DMS79 treated with DMSO at 0.1 percent for 48 hours (cell line): ENCODE measurements at places on chromosomes 2 and 18.

DNA sequence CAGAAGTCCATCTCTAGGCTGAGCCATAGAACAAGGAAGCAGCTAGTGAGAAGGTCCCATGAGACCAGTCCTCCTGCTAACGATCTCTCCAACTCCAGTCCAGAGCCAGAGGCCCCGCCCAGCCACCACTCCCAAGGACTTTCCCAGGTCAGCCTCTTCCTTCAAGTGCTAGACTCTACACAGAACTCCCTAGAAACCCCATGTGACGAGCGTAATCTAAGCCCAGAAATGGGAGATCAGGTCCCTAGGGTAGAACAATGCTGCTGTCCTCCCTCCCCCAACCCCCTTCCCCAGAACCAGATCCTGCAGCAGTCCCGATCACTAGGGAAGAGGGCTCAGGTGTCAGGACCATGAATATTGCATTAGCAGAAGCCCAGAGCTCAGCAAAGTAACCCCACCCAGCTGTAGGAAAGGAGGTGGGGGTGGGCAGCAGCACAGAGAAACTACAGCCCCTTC lies 6.9 kb downstream of the DCTN1 start:
- peak; percentile 91 for DNase-seq

GRCh38 chr2:145040433-145040832 lies 520.5 kb upstream of the ZEB2 start:
- no peak for DNase-seq

DNA sequence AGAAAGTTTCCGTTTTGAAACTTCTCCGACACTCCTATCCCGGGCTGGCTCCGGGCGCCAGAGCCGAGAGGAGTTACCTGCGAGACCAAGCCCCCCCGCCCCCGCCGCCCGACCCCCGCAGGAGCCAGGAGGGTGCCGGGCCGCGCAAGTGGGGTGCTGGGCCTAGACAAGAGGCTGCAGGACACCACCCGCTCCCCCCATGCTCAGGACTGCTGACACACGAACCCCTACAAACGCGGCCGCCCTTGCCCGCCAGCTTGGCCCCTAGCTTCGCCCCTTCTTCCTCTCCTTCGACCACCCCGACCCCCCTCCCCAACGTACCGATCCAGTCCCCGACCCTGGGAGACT lies 497 bp downstream of the PLA2R1 start:
- no peak for DNase-seq

GRCh38 chr18:58413667-58414628 lies 214.9 kb downstream of the ALPK2 start:
- no peak for DNase-seq

- DNase-seq = peak; percentile 52
Observed at GRCh38 chr2:182379241-182379640, 47.6 kb downstream of the PDE1A start.

- DNase-seq = no peak
Observed at GRCh38 chr18:60996326-60996725, 336.9 kb upstream of the CDH20 start.

- peak; percentile 28 for DNase-seq
Observed at GRCh38 chr18:5197032-5197434, at the start of gene AKAIN1. AKAIN1 (minus strand) TSS chr18:5197257; CDS start chr18:5197053, 204 bp downstream.

- no peak for DNase-seq
Observed at GRCh38 chr2:240553956-240554480, 3.8 kb downstream of the ANKMY1 start.

- no peak for DNase-seq
Observed at GRCh38 chr2:144456680-144457079, 63.2 kb downstream of the ZEB2 start.

DNA sequence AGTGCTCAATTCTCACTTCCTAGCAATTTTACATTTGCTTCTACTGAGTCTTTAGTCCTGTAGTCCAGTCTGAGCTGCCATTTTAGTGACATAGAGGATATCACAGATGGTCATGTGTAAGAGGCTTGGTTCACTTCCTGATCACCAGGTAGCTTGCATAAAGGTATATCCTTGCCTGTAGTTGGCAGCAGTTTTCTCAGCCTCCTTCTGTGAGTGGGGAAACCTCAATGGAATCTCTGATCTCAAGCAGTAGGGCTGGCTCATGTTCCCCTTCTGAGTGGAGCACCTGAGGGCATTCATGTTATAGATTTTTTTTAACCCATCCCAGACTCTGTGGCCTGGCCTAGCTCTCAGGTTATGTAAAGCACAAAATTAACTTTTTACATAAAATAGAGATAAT lies 278.4 kb downstream of the RDH14 start:
- DNase-seq = no peak

DNA sequence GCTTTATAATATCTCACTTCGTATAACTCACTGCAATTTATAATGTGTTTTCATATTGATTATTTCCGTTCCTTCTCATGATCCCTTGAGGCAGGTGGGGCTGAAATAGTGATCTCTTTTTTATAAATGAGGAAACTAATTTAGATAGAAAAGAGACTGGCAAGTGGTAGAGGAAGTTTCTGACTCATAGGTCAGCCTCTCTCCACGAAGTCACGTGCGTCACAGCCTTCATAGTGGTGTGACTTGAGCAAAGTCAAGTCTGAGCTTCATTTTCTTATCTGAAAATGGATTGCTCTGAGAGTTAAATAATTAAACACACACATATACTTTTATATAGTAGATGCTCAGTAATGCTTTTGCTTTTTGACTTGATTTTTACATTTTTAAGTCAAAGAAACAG lies 19.9 kb downstream of the ABCG5 start:
- no peak for DNase-seq

GRCh38 chr2:218429911-218430692 lies 11.2 kb downstream of the VIL1 start:
- no peak for DNase-seq

- peak; percentile 69 for DNase-seq
Observed at GRCh38 chr2:77512507-77512906, 9.7 kb downstream of the LRRTM4 start.

- DNase-seq = no peak
Observed at GRCh38 chr2:202530038-202530437, 104.7 kb upstream of the FAM117B start.

- DNase-seq = no peak
Observed at GRCh38 chr2:164515734-164516133, 105.5 kb downstream of the GRB14 start.

GRCh38 chr2:59314031-59314766 lies 1073.1 kb upstream of the FANCL start:
- DNase-seq = no peak

DNA sequence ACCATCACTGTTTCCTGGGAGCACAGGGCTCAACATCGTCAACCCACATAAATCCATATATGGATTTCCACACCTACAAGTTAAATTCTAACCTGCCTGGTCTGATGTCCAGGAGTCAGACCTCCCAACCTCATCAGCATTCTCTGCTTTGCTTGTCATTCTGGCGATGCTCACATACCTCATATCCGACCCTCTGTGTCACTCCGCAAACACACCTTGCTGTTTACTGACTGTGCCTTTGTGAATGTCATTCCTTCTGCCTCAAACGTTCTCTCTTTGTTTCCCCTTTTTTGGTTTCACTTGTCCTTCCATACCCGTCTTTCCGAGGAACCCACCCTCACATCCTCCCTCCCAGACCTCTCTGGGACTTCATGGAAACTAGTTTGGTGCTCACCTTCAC lies 187.1 kb downstream of the ACTR3 start:
- DNase-seq = no peak

DNA sequence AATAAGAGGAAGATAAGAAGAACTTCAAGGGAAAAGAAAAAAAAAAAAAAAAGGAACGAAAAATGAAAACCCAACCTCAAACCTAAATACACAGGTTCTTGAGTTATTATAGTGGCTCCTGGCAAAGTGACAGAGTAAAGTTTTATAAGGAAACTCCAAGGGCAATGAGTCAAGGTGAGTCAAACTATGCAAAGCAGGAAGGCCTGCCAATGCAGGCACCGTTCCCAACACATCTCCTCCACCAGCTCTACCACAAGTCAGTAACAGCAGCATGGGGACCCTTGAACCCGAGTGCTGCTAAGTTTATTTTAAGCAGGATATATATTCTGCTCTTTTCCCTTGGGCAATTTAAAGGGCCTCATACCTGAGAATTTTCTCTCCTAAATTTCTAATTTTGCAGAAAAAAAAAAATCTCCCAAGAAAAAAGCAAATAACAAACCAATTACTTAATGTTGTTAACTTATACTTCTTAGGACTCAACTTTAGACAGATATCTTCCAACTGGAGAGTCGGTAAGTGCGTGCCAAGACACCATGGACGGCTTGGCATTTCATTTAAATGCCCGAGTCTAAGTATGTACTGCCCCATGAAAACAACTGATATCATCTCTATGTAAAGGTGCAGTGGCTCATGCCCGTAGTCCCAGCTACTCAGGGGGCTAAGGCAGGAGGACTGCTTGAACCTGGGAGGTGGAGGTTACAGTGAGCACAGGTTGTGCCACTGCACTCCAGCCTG lies 75.7 kb upstream of the TFCP2L1 start:
- no peak for DNase-seq

GRCh38 chr18:44819944-44820510 lies 139.3 kb downstream of the SETBP1 start:
- no peak for DNase-seq

DNA sequence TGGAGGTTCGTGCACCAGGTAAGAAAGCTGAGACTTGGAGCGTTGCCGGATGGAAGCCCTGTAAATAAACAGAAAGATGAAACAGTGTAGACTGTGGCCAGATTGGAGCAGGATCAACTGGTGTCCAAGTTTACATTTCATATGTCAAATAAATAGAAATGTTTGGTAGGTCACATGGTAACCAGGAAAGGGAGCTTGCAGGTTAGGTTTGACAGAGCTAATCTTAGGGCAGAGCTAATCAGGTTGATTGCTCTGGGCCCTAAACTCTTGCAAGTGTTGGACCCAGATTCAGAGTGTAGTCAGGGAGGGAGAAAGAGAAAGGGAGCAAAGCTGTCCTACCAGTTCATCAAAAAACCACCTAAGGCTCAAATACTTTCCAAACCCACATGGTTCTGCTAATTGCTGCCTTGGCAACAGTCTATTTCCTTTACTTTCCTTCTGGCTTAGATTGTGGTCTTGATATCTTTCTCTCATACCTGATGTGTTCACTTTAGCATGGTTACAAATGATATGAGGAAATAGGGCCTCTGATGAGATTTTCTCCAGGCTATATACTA lies 63.2 kb downstream of the G6PC2 start:
- no peak for DNase-seq

DNA sequence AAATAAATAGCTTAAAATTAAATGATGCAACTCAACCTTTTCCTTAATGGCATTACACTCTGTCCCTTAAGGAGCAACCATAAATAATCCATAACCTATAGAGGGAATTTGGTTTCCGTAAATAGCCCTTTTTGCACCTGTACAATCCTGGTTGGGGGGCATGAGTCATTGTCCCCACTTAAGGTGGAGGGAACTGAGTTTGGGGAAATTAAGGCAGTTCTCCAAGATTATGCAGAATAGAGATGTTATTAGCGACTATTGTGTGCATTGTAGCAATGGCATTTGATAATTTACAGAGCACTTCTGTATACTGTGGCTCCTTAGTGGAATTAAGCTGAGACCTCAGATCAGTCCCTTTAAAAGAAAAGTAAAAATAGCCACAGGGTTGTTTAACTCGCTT lies 6.6 kb downstream of the MYCN start:
- DNase-seq = no peak

GRCh38 chr2:67498931-67499330 lies 101.8 kb downstream of the ETAA1 start:
- no peak for DNase-seq

DNA sequence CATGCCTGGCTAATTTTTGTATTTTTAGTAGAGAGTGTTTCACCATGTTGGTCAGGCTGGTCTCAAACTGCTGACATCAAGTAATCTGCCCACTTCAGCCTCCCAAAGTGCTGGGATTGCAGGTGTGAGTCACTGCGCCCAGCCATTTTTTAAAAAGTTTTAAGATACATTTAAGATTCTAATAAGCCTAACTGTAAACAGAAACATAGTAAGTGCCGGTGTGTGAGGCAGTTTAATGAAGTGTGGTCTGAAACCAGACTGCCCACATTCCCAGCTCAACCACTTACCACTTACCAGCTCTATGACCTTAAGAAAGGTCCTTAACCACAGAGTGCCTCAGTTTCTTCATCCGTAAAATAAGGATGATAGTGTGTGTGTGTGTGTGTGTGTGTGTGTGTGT lies 42.4 kb downstream of the TMEM237 start:
- DNase-seq = no peak

- DNase-seq = no peak
Observed at GRCh38 chr18:27848336-27848735, 328.6 kb downstream of the CDH2 start.

- no peak for DNase-seq
Observed at GRCh38 chr18:23092121-23092520, 43.2 kb upstream of the CABLES1 start.

DNA sequence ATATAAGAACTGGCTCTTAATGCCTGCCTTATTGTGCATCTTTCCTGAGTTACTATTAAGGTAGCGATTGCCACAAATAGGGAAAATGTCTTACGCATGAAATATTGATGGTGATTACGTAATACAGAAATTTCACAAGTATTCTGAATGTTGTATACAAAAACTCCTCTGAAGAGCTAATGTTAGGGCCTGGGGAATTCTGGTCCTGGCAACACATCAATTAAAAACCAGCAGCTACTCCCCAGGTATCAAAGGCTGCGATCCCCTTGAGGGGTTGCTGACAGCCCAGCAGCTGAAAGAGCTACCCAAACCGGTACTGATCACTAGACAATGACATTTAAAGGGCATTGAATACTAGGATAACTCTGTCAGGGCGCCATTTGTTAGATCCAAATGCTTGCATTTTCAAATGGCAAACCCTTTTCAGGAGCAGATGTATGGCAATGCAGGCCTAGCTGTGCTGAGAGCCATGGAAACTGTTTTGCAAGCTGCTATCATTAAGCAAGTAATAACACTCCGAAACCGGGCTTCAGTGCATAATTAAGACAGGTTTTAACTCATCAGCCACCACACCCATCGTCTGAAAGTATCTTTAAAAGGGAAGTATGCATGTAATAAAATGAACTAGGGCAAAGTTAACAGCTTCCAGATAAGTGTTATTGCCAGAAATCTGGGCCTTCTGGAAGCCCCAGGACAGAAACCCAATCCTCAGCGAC lies 78.4 kb downstream of the CLHC1 start:
- no peak for DNase-seq
